ENCODE measurements at places on chromosomes 5 and 9.

DNA sequence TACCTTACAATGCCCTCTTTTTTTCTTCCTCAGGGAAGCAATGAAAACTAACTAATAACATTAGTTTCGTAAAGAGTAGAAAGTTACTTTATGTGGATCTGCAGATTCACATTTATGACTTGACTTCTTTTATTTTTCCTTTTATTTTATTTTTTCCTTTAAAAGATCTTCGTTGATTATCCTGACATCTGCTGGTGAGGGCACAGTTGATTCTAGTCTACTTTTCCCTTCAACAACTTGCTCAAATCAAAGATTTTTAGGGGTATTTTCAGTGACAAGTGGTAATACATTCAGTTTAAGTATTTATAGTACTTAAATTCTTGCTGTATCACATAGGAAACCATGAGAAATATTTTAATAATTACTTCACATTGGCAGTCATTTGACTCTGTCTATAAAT lies 4.9 kb downstream of the EDIL3 start:
- no peak for DNase-seq

GRCh38 chr9:653856-654387 lies 187.6 kb upstream of the DMRT1 start:
- DNase-seq = no peak

DNA sequence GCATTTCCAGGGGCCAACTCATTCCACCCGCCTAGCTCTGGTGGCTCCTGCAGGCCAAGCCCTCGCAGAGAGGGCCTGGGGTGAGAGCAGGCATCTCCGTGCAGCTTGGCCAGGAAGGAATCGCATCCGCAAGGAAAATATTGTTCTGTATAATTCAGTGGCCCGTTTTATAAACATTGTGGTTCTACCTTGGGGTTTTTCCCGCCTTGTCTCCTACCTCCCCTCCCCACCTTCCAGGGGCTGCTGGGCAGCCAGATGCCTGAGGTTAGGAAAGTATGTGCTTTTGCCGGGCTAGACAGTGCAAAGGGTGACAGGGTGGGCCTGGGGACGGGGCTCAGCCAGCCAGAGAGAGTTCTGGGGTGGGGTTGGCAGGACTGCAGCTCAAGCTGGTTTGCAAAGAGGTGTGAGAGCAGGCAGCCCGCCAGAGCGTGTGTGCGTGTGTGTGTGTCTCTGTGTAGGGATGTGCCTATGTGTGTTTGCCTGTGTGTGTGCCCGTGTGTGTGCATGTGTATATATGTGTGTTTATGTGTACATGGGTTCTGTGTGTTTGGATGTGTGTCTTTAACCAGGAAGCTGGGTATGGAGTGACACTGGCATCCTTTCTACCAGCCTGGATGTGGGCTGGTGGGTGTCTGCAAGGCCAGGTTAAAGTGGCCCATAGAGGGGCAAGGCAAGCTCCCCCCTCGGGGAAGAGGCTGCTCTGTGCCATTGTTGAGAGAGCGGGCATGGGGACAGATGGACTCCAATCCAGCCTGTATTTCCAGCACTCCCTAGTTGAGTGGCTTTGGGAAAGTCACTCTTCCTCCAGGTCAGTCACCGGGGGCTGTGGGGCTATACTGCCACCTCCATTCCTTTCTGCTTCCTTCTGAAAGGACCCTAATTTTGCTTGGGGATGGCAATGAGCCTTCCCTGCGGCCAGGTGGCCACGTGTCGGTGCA lies 10.6 kb upstream of the SLC2A6 start:
- DNase-seq = no peak

DNA sequence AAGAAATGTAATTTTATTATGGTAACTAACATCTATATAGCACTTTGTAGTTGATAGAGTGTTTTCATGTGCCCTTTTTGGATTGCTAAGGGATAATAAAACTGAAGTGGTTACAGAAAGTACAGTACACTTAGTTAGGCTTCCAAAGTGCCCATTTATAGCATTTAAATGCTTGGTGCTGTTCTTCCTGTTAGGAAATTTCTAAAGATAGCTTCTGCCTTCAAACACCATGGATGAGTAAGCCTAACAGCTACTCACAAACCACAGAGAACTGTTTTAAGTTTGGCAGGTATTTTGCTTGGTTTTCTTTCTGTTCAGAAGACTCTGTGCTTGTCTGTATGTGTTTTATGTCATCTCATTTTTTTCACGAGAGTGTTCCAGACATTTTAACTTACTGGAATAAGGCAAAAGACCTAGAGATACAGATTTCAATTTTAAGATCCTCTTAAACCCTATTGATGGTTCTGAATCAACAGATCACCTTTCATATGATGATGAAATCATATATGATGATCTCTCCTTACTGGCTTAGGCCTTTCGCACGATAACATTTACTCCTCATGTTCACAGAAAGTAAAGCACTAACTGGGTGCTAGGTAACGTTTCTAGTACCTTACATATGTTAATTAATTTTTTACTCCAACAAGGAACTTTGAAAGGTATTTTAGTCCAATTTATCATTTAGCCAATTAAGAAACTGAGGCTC lies 4.4 kb downstream of the RIMOC1 start:
- DNase-seq = no peak

DNA sequence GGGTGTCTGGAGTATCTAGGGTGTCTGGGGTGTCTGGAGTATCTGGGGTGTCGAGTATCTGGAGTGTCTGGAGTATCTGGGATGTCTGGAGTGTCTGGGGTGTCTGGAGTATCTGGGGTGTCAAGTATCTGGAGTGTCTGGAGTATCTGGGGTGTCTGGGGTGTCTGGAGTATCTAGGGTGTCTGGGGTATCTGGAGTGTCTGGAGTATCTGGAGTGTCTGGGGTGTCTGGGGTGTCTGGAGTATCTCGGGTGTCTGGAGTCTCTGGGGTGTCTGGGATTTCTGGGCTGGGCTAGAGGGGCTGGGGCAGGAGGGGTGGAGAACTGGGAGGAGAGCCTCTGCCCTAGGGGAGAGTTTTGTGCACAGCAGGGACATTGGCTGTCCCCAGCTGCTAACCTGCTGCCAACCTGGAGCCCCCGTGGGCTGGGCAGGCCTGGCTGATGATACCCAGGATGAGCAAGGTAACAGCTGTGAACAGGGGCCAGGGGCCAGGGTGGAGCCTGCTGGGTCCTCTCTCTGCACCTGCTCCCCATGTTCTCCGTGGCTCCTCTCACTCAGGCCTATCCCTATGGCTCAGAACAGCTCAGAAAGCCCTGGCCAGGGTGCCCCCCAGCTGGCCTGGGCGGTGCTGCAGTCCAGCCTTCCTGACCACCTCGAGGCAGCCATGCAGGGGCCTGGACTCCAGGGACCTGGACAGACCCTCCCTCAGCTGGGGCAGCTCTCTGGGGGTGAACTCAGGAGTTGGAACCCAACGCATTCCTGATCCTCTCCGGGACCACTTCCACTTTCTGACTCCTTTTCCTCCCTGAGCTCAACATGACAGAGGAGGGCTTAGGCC lies 29.9 kb downstream of the LHX3 start:
- no peak for DNase-seq
